ENCODE measurements at places on chromosomes 13 and 19. TPM values are rescaled to one million over a fixed set of nuclear protein-coding genes. Genes with fewer than 3 reads are reported as not detected.

The CYSLTR2 gene
- total RNA-seq = not detected

The ZNF208 gene
- not detected for total RNA-seq

The SHFL gene
- total RNA-seq = 7.5 TPM

The ERICH4 gene
- not detected for total RNA-seq

The PLIN4 gene
- total RNA-seq = 0.18 TPM

The ZNF878 gene
- total RNA-seq = not detected

The ATP4B gene
- not detected for total RNA-seq

The ZNF585A gene
- total RNA-seq = 7.4 TPM

The CEACAM21 gene
- total RNA-seq = not detected

The REXO1 gene
- 22.6 TPM for total RNA-seq

The C19orf85 gene
- total RNA-seq = not detected

The GNA15 gene
- total RNA-seq = not detected

The CACNG6 gene
- total RNA-seq = 11.6 TPM

The VSTM2B gene
- not detected for total RNA-seq

The DNAJB1 gene
- 181 TPM for total RNA-seq
